ENCODE measurements at places on chromosomes 7 and 10. TPM values are rescaled to one million over a fixed set of nuclear protein-coding genes. Genes with fewer than 3 reads are reported as not detected.

- DNase-seq: no peak
These were observed 7.0 kb upstream of the GNAI1 start for GRCh38 chr7:80127412-80128160.

DNA sequence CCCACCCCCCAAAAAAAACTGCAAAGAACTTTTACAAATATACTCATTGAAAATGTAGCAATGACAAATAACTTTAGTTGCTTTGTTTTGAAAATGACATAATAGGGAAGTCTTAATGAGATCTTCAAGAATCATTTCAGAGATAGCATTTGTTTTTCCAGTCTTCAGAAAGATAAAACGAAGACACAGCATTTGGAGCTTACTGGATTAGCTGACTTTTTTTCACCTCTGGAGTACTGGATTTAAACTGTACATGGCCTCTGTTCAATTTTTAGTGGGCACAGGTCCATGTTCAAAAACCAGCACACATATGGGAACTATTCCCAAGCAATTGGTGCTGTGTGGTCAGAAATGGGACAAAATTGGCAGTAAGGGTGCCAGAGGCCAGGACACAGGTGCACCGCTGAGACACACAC lies 3.9 kb downstream of the RAB11FIP2 start:
- DNase-seq: peak; percentile 22

- DNase-seq: no peak
These were observed 930 bp downstream of the GIMAP6 start for GRCh38 chr7:150631084-150631826.

The HK1 gene
- total RNA-seq: 172 TPM

DNA sequence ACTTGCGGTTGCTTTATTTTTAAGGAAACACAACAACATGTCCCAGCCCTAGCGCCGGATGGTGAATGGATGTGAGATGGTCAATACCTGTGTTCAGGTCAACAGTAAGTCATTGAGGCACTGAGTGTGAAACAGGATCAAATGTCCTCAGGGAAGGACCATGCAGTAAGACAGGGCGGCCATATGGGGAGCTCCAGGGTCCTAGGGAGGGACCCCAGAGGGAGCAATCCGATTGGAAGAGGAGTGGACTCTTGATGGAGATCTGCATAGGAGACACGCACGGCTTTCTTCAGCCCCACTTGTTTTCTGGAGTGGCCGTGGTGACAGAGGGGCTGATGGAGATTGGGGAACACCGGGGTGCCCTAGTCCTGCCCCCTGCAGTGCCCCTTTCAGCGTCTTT lies 423.8 kb upstream of the MKI67 start:
- no peak for DNase-seq
